ENCODE measurements at places on chromosomes 5 and 9. TPM values are rescaled to one million over a fixed set of nuclear protein-coding genes. Genes with fewer than 3 reads are reported as not detected.

GRCh38 chr9:133499132-133499891 is 20.4 kb upstream of the SLC2A6 start:
- H3K4me3 ChIP-seq: no peak overlapping the region
- DNase-seq: no peak
- H3K27ac ChIP-seq: no peak overlapping the region
- H3K36me3 ChIP-seq: no peaks in the 10 kb centered on the region
- H3K27me3 ChIP-seq: no peaks in the 10 kb centered on the region

DNA sequence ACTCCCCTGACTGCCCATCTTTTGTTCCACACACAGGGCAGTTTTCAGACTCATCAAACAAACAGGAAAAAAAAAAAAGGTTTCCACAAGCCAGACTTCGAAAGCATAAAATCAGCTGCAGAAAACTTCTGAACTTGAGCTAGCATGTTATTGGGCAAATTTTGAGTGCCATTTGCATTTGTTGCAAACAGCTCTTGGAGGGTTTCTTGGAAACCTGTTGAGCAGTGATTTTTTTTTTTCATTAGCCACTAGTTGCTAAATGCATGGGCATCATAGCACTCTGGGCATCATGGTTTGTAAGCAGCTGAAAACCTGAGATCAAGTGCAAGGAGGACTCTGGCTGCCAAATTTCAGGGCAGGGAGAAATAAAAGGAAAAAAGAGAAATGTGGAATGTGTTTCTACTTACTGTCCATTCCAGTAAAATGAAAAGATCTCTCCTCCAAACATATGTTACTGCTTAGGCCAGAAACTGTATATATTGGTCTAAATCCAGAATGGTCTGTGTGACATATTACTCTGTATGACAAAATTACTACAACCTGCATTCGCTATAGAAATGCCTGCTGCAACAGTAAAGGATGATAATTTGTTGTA is 85.2 kb upstream of the SMIM23 start:
- H3K4me1 ChIP-seq: no peaks in the 10 kb centered on the region
- peaks cover 75% of the 10 kb centered on the region for H3K27me3 ChIP-seq
- H3K4me3 ChIP-seq: no peak overlapping the region
- no peak for DNase-seq

GRCh38 chr9:104745852-104746251 is 1.6 kb upstream of the NIPSNAP3A start:
- no peak overlapping the region for H3K27ac ChIP-seq
- no peaks in the 10 kb centered on the region for H3K27me3 ChIP-seq
- DNase-seq: no peak
- H3K4me3 ChIP-seq: no peak overlapping the region
- peaks cover 19% of the 10 kb centered on the region for H3K4me1 ChIP-seq

DNA sequence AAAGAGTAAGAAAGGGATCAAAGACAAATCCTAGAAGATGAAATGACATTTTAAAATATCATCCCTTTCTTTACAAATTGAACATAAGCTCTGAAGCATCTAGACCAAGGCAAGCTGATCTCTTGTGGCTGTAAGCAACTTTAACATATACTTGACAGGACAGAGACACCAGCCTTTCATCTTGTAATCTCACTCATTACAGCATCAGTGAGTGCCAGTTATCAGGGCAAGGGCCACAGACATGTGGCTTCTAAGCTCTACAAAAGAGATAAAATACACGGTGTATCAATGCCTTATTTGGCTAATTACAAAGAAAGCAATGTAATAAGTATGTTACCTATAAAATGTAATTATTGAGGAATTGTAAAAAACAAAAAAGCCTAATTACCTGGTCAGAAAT is 95.0 kb downstream of the DROSHA start:
- no peak overlapping the region for H3K4me3 ChIP-seq
- H3K27me3 ChIP-seq: no peaks in the 10 kb centered on the region
- no peaks in the 10 kb centered on the region for H3K4me1 ChIP-seq
- no peak for DNase-seq

GRCh38 chr9:93592008-93592642 is 15.7 kb downstream of the PHF2 start:
- no peak overlapping the region for H3K4me3 ChIP-seq
- H3K36me3 ChIP-seq: no peaks in the 10 kb centered on the region
- H3K27ac ChIP-seq: no peak overlapping the region
- H3K4me1 ChIP-seq: no peaks in the 10 kb centered on the region

- peak; percentile 39 for DNase-seq
Measured at GRCh38 chr9:75039009-75039408, 10.9 kb upstream of the CARNMT1 start.

GRCh38 chr5:168177831-168178450 is 113.5 kb upstream of the WWC1 start:
- DNase-seq: no peak
- no peak overlapping the region for H3K4me3 ChIP-seq
- H3K27ac ChIP-seq: no peak overlapping the region
- H3K36me3 ChIP-seq: no peaks in the 10 kb centered on the region
- no peaks in the 10 kb centered on the region for H3K4me1 ChIP-seq
- H3K27me3 ChIP-seq: peaks cover 16% of the 10 kb centered on the region

The EIF4EBP3 gene
- total RNA-seq: not detected

The OTULINL gene
- total RNA-seq: 46.4 TPM
